RWPE2 (cell line): ENCODE measurements at places on chromosomes 7 and 10.

GRCh38 chr10:62688971-62689700, 115.4 kb upstream of the ADO start:
- no peak overlapping the region for H3K27ac ChIP-seq
- no peaks in the 10 kb centered on the region for H3K27me3 ChIP-seq
- no peak overlapping the region for H3K4me3 ChIP-seq

DNA sequence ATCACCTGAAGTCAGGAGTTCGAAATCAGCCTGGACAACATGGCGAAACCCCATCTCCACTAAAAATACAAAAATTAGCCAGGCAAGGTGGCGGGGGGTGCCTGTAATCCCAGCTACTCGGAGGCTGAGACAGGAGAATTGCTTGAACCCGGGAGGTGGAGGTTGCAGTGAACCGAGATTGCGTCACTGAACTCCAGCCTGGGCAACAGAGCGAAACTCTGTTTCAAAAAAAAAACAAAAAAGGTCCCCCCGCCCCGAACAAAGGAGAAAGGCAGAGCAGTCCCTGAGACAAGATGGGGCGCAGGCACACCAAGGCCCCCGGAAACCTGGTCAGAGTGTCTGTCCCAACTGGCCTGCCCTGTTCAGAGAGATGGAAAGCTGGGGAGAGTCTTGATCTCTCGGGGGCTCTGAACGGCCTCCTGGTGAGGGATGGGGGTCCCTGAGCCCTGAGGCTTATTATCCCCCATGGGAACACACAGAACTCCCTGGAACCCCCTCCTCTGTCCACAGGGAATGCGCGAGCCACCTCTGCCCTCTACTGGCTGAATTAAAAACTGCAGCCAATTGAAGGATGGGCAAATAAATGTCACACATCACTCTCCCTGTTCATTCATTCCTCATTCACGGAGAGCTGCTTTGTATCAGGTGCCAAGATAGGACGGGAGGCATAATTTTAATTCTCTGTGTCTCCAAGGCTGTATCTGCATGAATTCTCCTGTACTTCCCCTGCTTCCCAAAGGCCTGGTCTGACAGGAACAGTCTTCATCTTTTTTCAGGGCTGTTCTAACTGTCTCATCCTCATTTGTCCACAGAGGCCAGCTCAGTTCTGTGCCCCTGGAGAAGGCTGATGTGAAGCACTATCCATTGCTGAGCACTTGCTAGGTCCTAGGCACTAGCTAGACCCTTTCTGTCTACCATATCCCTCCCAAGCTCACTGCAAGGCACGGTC, 28.9 kb downstream of the MAT1A start:
- no peaks in the 10 kb centered on the region for H3K36me3 ChIP-seq
- no peaks in the 10 kb centered on the region for H3K4me1 ChIP-seq
- no peak overlapping the region for H3K27ac ChIP-seq
- H3K4me3 ChIP-seq = no peak overlapping the region
- no peaks in the 10 kb centered on the region for H3K27me3 ChIP-seq

DNA sequence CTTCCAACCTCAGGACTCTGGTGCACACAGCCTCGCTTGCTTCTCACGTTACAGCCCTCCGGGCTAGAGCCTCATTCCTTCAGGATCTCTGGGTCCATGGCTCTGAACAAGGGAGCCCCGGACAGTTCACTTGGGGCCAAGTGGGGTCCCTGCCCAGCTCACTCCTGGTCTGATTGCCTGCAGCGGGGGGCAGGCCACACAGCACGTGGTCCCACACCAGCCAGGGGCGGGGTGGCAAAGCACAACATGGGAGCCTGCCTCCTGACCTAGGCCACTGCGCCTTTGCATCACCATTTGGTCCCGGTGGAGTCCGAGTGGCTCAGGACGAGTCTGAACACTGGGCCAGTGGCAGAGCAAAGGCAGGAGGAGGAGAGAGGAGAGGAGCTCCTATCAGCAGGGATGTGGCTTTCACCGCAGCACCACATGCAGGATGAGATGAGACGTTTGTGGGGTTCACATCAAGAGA, 13.4 kb upstream of the CRYGN start:
- no peak for DNase-seq
- H3K27me3 ChIP-seq = no peaks in the 10 kb centered on the region
- no peak overlapping the region for H3K4me3 ChIP-seq
- H3K4me1 ChIP-seq = no peaks in the 10 kb centered on the region
- no peak overlapping the region for H3K27ac ChIP-seq
- no peaks in the 10 kb centered on the region for H3K36me3 ChIP-seq

GRCh38 chr7:41465571-41465970, 237.3 kb downstream of the INHBA start:
- no peak overlapping the region for H3K27ac ChIP-seq
- H3K27me3 ChIP-seq = no peaks in the 10 kb centered on the region

GRCh38 chr7:74449809-74450397, 3.8 kb upstream of the GTF2IRD1 start:
- peaks cover 11% of the 10 kb centered on the region for H3K4me1 ChIP-seq
- no peaks in the 10 kb centered on the region for H3K36me3 ChIP-seq
- no peaks in the 10 kb centered on the region for H3K27me3 ChIP-seq
- no peak overlapping the region for H3K27ac ChIP-seq

GRCh38 chr7:92253251-92253650, 7.5 kb downstream of the ANKIB1 start:
- H3K4me3 ChIP-seq = no peak overlapping the region
- H3K27me3 ChIP-seq = no peaks in the 10 kb centered on the region
- no peak for DNase-seq
- peaks cover 11% of the 10 kb centered on the region for H3K4me1 ChIP-seq
- 0 out of 2 replicates have a peak, but pooled peaks cover 6% of the 10 kb centered on the region for H3K36me3 ChIP-seq

GRCh38 chr10:119677126-119677525, 25.9 kb downstream of the BAG3 start:
- no peak overlapping the region for H3K4me3 ChIP-seq
- no peaks in the 10 kb centered on the region for H3K27me3 ChIP-seq
- H3K4me1 ChIP-seq = peaks cover 51% of the 10 kb centered on the region
- H3K36me3 ChIP-seq = peaks cover 58% of the 10 kb centered on the region
